ENCODE measurements at places on chromosomes 5 and 9. TPM values are rescaled to one million over a fixed set of nuclear protein-coding genes. Genes with fewer than 3 reads are reported as not detected.

S100Z gene
- total RNA-seq, result not detected

NPDC1 gene
- total RNA-seq, result 64.5 TPM

IGIP gene
- total RNA-seq, result 1.2 TPM

SLIT3 gene
- total RNA-seq, result 2.3 TPM

SLC12A7 gene
- total RNA-seq, result 29.9 TPM

DNA sequence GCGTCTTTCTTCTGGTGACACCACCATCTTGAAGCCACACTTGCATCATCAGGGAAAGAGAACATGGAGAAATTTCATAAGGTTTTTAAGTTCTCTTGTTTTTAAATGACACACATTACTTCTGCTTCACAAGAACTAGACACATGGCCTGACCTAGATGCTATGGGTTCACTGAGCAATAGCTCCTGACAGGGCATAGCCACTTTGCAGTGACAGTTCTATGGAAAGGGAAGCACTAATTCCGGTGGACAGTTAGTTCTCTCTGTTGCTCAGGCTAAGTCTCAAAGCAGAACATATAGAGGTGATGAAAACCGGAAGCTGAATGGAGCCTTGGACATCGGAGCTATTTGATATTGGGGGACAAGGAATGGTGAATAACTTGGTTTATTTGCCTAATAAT, 940.1 kb upstream of the WWC1 start:
- peaks cover 26% of the 10 kb centered on the region for H3K4me1 ChIP-seq
- peak overlapping the region; percentile 48 for H3K27ac ChIP-seq
- DNase-seq, result no peak
- H3K36me3 ChIP-seq, result no peaks in the 10 kb centered on the region
- no peaks in the 10 kb centered on the region for H3K27me3 ChIP-seq

- no peaks in the 10 kb centered on the region for H3K36me3 ChIP-seq
- H3K4me3 ChIP-seq, result no peak overlapping the region
- H3K27me3 ChIP-seq, result no peaks in the 10 kb centered on the region
Measured at GRCh38 chr5:151093476-151093889, 12.6 kb upstream of the TNIP1 start.

DNA sequence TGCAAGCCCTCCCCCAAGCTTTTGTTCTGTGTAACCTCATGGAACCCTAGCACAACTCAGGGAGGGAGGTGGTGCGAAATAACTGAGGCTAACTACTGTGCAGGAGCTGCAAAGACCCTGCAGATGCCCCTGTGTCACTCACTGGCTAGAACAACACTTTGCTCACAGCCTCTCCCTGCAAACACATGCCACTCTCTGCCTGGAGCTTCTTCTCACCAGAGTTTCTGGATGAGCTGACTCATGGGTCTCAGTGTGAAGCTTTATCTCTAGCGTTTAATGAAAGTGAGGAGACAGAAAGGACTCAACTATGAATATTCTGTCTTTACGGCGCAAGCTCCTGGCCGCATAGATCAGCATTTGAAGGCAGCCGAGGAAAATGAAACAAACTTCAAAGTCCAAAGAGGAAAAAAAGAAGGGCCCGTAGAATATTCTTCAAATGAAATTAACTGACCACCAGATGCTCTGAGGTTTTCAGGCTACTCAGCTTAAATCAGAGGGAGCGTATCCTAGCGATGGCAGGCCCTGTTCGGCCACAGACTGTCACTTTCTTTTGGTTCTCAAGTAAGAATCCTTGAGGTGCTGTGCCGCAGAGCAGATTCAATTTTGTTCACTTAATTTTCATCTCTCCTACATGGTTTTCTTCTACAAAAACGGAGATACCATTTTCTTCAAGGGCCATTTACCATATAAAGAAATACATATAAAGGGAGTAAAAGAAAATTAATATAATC, 77.7 kb upstream of the TAS2R1 start:
- H3K36me3 ChIP-seq, result no peaks in the 10 kb centered on the region
- no peak overlapping the region for H3K27ac ChIP-seq
- no peak overlapping the region for H3K4me3 ChIP-seq

DNA sequence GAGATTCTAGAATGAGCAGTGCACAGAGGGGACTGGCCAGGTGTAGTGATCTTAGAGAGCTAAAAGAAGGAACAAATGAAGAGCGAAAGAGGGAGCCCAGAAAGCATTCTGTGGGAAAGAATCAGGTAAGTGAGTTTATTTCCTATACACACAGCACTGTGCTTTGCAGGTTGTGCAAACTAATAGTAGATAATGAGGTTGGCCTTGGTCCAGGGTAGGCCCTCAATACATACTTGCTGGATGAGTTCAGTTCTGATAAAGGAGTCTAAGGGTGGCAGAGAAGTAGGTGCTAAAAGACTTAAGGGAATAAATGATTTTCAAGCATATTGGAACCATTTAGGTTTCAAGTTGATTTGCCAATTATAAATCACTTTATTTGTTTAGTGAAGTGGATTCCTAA, 122.0 kb downstream of the NPR3 start:
- H3K27me3 ChIP-seq, result peaks cover 2% of the 10 kb centered on the region
- no peaks in the 10 kb centered on the region for H3K36me3 ChIP-seq
- H3K27ac ChIP-seq, result no peak overlapping the region

GRCh38 chr9:130692321-130692720, 1.3 kb upstream of the EXOSC2 start:
- H3K36me3 ChIP-seq, result peaks cover 24% of the 10 kb centered on the region
- peaks cover 2% of the 10 kb centered on the region for H3K27me3 ChIP-seq
- peak overlapping the region; percentile 76 for H3K27ac ChIP-seq
- peaks cover 57% of the 10 kb centered on the region for H3K4me1 ChIP-seq

GRCh38 chr5:151699071-151699901, 12.6 kb upstream of the SPARC start:
- no peak for DNase-seq
- no peaks in the 10 kb centered on the region for H3K36me3 ChIP-seq
- H3K4me3 ChIP-seq, result no peak overlapping the region
- H3K27me3 ChIP-seq, result no peaks in the 10 kb centered on the region

- no peak overlapping the region for H3K4me3 ChIP-seq
- no peaks in the 10 kb centered on the region for H3K4me1 ChIP-seq
- 0 out of 2 replicates have a peak, but pooled peaks cover 2% of the 10 kb centered on the region for H3K27me3 ChIP-seq
- no peak overlapping the region for H3K27ac ChIP-seq
- no peak for DNase-seq
Measured at GRCh38 chr5:168810641-168811040, 231.5 kb upstream of the PANK3 start.

DNA sequence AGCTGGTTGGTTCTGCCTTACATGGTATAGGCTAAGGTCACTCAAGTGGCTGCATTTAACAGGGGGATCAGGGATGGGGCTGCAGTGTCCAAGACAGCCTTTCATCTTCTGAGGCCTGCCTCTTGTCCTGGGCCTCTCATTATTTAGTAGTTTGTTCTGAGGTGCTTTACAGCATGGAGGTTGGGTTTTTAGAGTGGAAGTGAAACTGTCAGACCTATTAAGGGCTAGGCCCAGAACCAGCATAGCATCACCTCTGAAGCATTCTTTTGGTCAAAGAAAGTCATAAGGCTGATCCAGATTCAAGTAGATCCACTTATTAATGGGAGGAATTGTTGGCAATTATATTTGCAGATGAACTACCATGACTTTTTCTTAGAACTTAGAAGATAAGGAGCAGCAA, 146.0 kb upstream of the NMUR2 start:
- no peaks in the 10 kb centered on the region for H3K36me3 ChIP-seq
- DNase-seq, result no peak
- no peak overlapping the region for H3K27ac ChIP-seq
- no peak overlapping the region for H3K4me3 ChIP-seq

- no peak overlapping the region for H3K4me3 ChIP-seq
- no peaks in the 10 kb centered on the region for H3K36me3 ChIP-seq
- H3K27ac ChIP-seq, result no peak overlapping the region
- DNase-seq, result no peak
Measured at GRCh38 chr9:107390279-107390678, 99.3 kb downstream of the KLF4 start.

DNA sequence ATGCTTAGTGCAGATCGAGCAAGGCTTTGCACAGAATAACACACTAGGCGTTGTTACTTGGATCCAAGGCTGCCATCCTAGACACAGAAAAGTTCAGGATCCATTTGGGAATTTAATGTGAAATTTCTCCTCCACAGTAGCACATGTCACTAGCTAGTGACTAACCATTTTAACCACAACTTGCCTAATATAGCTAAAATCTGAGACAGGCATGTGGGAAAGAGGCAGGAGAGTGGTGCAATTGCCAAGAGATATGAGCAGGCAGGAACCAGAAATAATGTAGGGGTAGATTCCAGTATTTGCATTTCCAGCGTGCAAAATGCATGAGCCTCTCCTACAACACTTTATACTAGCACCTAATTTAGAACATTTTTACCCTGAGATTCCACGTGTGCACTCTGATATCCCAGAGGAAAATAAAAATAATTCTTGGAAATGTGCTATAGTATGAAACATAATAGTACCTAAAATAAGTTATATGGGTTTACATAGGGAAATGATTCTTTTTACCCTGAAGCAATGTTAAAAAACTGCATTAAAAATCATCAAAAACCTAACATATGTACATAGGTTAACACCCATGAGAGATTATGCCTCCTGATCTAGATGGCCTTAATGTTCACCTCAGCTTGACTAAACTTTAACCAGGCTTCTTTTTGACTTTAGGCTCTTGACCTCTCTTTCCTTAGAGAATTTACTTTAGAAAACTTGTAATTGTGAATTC, 1230.6 kb upstream of the NUDT12 start:
- no peak for DNase-seq
- no peak overlapping the region for H3K4me3 ChIP-seq
- peaks cover 51% of the 10 kb centered on the region for H3K27me3 ChIP-seq
- no peak overlapping the region for H3K27ac ChIP-seq
- H3K36me3 ChIP-seq, result no peaks in the 10 kb centered on the region
- H3K4me1 ChIP-seq, result peaks cover 7% of the 10 kb centered on the region

DNA sequence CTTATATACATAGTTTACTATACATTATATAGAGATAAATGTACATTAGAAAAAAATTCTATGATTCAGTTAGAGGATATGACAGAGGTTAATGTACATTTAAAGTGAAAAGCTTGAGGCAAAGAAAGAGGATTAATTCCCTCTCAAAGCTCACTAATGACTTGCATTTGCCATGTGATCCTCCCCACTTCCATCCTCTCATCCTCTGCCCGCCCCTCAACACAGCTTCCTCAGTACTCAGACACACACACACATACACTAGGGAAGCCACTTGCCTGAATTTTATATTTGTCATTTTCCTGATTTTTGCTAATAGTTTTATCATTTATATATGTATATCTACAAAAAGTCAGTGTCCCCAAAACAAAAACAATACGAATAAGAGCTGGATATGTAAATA, 764.5 kb downstream of the EFNA5 start:
- H3K4me3 ChIP-seq, result no peak overlapping the region

DNA sequence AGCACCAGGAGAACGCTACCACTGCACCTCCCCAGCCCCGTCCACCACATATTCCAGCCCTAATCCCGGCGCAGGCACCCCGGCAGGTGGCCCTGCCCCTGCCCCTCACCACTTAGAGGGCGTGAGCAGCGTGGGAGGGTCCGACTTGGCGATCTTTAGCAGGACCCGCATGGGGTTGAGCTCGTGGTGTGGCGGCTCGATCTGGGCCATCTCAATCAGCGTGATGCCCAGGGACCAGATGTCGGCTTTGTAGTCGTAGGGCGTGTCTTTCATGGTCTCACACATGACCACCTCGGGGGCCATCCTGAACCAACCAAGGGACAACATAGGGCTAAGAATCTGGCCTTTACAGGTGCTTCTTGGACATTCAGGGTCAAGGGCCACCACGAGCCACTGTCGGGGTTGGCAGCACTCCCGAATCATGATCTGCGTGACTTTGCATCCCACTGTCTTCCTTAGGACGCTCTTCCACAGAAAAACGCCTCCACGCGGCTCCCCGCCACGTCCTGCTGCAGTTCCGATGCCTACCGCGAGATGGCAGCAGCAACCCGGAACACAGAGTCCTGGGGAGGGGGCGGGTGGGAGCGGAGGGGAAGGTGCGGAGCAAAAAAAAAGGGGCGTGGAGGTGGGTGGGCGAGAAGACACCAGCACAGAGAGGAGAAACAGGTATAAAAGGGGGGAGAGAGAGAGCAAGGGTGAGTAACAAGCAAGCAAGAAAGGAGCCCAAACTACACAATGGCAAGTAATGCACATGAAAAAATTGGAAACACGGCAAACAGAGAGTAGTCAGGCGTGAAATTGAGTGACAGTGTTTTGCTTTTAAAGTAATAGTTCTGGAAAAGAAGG, 81.3 kb downstream of the STK10 start:
- H3K27ac ChIP-seq, result no peak overlapping the region
- peak overlapping the region; percentile 25 for H3K4me3 ChIP-seq
- DNase-seq, result peak; percentile 85
- no peaks in the 10 kb centered on the region for H3K27me3 ChIP-seq
- H3K4me1 ChIP-seq, result peaks cover 46% of the 10 kb centered on the region

DNA sequence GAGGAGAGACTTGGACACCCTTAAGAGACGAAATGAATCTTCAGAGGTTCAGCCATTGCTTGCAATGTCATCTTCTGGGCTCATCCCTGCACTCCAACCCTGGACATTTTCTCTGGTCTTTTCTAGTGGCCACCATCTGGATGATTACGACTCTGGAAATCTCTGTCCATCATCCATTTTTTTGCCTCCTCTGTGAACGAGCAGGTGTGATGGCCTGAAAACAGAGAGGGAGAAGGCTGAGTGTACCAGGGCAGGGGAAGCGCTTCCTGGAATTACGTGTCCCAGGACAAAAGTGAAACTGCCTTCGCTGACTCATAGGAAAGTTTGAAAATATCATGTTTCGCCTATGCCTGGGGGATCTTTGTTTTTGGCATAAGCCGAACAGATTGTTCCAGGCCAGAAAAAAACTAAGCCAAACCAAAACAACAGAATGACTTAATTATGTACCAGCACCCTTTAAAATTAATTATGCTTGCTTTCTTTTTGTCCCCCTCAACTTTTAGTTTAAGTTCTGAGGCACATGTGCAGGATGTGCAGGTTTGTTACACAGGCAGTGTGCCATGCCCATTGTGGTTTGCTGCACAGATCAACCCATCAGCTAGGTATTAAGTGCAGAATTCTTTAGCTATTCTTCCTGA, 31.9 kb downstream of the ANKRD33B start:
- peaks cover 14% of the 10 kb centered on the region for H3K4me1 ChIP-seq
- DNase-seq, result no peak
- H3K27me3 ChIP-seq, result no peaks in the 10 kb centered on the region
- H3K27ac ChIP-seq, result no peak overlapping the region
- H3K36me3 ChIP-seq, result no peaks in the 10 kb centered on the region
- H3K4me3 ChIP-seq, result no peak overlapping the region

GRCh38 chr5:172932313-172933017, 26.8 kb upstream of the RPL26L1 start:
- H3K27me3 ChIP-seq, result no peaks in the 10 kb centered on the region
- DNase-seq, result peak; percentile 66
- H3K36me3 ChIP-seq, result peaks cover 31% of the 10 kb centered on the region
- no peak overlapping the region for H3K4me3 ChIP-seq

All from WTC11 (cell line).